Posterior vena cava (tissue), 2 donors: ENCODE measurements at places on chromosomes 3 and 15. TPM values are rescaled to one million over a fixed set of nuclear protein-coding genes. Genes with fewer than 3 reads are reported as not detected.

GRCh38 chr3:139588450-139588849 lies 48.9 kb upstream of the RBP1 start:
- no peak for DNase-seq

- no peak for DNase-seq
Measured at GRCh38 chr15:78129077-78129750, 2.0 kb downstream of the CIB2 start.

GRCh38 chr3:117837391-117837790 lies 1127.8 kb downstream of the TUSC7 start:
- DNase-seq: no peak

- DNase-seq: no peak
Measured at GRCh38 chr3:169337500-169338078, 325.9 kb downstream of the MECOM start.

DNA sequence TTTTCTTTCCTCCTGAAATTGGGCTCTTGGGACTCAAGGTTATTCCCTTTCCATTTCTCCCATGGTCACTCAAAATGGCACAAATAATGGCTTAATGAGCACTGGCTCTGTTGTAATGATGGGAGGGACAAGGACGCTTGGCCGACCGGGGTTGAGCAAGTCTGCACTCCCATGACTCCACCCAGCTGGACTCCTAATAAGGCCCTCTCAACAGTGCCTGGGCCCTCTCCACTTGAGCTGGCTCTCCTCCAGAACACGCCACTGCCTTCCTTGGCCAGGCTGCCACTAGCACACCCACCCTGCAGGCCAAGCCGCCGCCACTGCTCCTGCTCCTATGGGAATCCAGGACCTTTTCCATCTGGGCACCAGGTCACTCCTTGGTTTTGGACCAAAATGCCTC lies 42.3 kb downstream of the ADCY5 start:
- DNase-seq: peak; percentile 79

- DNase-seq: no peak
Measured at GRCh38 chr15:60301024-60301423, 96.8 kb downstream of the ANXA2 start.

GRCh38 chr15:99432271-99433025 lies 133.3 kb upstream of the MEF2A start:
- peak; percentile 59 for DNase-seq

GRCh38 chr3:125055331-125055912 lies 375 bp downstream of the HEG1 start:
- DNase-seq: no peak

GRCh38 chr3:120641696-120642246 lies 40.3 kb downstream of the HGD start:
- no peak for DNase-seq

GRCh38 chr3:27533261-27533607 lies 49.0 kb upstream of the SLC4A7 start:
- no peak for DNase-seq

- DNase-seq: no peak
Measured at GRCh38 chr15:90710436-90711027, 6.6 kb upstream of the BLM start.

- DNase-seq: no peak
Measured at GRCh38 chr15:84697236-84697990, 18.5 kb downstream of the SEC11A start.

- no peak for DNase-seq
Measured at GRCh38 chr3:52551118-52551517, 14.7 kb downstream of the UQCC5 start.

DNA sequence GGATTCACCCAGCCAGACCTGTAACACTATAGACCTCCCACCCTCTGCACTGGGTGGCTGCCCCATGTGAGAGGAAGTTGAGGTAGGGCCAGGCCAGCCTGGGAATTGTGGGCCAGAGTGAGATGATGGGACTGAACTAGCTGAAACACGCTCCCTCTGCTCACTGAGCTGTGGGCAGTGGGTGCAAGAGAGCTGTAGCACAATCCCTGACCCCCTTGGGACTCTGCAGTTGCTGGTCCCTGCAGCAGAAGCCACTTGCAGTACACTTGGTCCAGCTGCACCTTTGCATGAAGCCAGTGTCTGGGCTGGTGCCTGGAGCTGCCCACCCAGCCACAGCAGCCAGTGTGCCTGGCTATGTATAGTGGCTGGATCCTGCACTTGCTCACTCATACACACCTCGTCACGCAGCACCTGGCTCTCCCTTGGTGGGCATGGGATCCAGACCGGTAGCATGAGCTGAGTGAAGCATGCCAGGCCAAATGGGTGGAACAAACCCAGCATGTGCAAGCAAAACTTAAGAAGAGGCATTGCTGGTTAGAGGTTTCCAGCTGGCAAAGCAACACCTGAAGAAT lies 805.7 kb upstream of the GBE1 start:
- no peak for DNase-seq

DNA sequence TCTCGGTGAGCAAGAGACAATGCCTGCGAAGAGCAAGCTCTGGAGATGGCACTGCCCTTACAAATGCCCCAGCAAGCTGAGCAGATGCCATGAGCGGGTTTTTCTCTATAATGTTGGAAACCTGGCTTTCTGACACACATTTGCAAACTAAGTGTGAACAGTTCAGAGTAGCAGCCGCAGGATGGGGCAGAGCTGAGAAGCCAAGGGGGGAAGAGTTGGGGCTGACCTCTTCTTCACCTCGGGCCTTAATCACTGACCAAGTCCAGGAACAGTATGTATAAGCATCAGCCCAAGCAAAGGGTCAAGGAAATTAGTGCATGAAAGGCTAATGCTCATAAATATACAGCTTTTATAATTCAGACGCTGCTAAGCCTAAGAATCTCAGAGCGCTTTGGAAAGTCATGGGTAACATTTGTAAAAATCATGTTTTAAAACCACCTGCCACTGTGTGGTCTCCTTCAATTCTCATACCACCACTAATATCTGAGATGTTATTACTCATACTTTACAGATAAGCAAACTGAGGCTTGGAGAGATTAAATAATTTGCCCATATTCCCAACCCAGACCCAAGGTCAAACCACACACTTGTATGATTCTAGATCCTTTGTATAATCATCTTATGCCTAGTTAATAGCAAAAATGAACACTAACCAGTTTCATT lies 603.4 kb downstream of the FOXP1 start:
- DNase-seq: no peak

DNA sequence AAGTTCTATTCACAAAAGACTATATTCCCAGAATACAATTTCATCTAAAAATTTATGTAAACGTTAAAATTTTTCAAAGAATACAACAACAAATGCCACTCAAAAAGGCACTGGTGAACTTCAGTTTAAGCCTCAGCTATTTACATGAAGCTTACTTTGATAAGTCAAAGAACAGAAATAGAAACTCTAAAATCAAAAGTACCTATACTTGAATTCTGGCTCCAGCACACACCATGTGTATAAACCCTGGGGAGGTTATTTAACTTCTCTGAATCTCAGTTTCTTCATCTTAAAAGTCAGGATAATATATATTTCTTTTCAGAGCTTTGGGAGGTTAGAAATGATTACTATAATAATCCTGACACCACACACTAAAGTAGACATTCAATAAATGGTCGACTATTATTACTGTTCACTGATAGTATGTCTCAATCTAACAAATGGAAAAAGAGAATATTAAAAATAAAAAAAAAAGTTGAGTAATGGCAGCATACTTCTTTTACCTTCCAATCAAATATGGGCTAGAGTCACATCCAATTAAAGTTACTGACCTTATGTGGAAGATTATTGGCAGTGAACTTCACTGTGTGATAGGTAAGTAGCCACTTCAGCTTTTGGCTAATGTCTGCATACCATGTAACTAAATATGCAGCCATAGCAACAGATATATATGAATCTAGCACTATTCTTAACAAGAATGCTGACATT lies 248.4 kb downstream of the ISL2 start:
- no peak for DNase-seq

DNA sequence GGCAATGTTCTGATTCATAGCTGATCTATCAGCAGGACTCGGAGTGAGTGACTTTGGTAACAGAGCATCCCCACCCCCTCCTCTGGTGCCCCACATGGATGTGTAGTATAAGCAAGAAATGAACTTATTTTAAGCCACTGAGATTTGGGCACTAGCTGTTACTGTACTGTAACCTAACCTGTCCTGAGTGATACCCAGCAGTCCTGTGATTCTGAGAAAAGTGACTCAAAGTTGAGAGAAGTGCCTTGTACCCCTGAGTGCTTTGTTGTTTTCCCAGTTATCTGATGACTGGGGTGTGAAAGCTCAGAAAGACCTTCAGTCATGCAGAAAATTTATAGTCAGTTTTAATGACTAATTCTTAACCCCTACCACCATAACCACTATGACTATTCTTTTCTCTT lies 439.9 kb upstream of the RBMS3 start:
- no peak for DNase-seq

- no peak for DNase-seq
Measured at GRCh38 chr3:160720123-160720746, 35.8 kb upstream of the PPM1L start.

- DNase-seq: no peak
Measured at GRCh38 chr3:23830869-23831484, 25.2 kb downstream of the UBE2E1 start.

DNA sequence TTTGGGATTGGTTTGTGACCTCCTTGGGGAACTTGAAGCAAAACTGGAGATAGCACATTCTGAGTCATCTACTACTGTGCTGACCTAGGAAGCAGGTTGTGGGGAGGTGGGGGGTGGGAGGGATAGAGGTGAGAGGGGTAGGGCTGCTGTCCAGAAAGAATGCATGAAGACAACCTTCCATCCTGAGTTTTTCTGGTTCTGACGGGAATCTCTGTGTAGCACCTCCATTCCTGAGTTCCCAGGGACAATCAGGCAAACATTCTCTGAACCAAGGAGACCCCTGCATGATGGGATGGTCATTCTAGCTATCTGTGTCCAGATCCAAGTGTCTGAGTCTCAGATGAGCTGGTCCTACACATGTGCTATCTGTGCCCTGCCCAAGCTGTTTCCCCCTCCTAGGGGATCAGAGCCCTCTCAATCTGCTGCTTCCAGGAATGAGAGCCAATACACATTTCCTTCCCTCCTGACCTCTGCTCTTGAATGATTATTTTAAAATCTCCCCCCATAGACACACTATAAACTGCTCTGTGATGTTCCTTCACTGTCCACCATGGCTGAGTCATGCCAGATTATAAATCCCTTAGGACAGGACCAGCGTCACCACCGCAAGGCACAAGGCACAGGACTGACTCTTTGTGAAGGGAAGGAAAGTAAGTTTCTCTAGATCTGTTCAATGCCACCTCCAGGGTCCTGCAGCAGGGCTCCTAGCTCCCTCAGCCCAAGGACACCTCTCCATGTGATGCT lies 2.2 kb upstream of the CD276 start:
- no peak for DNase-seq

The AGTR1 gene
- 6.9 TPM for total RNA-seq

The RETNLB gene
- not detected for total RNA-seq

The NR2E3 gene
- total RNA-seq: 0.19 TPM

The KCNAB1 gene
- 33.1 TPM for total RNA-seq

The ITIH3 gene
- total RNA-seq: 14.8 TPM

The GOLGA8S gene
- total RNA-seq: 0.38 TPM

The MYH15 gene
- total RNA-seq: 0.05 TPM

The FBXW12 gene
- not detected for total RNA-seq

The ACAN gene
- 12.1 TPM for total RNA-seq

The SLCO2A1 gene
- total RNA-seq: 102 TPM
